ENCODE measurements at places on chromosomes 16 and 17.

GRCh38 chr16:25614716-25615265, 77.0 kb upstream of the HS3ST4 start:
- H3K36me3 ChIP-seq: no peaks in the 10 kb centered on the region
- no peak overlapping the region for H3K4me3 ChIP-seq
- no peaks in the 10 kb centered on the region for H3K27me3 ChIP-seq

- DNase-seq: no peak
- no peaks in the 10 kb centered on the region for H3K27me3 ChIP-seq
- no peak overlapping the region for H3K27ac ChIP-seq
- no peak overlapping the region for H3K4me3 ChIP-seq
- H3K4me1 ChIP-seq: no peaks in the 10 kb centered on the region
Measured at GRCh38 chr16:3728424-3729160, 11.3 kb upstream of the TRAP1 start.

GRCh38 chr17:32007463-32008298, 498 bp downstream of the LRRC37B start:
- no peaks in the 10 kb centered on the region for H3K27me3 ChIP-seq
- no peaks in the 10 kb centered on the region for H3K36me3 ChIP-seq
- DNase-seq: peak; percentile 8
- H3K4me3 ChIP-seq: peak overlapping the region; percentile 82
- H3K27ac ChIP-seq: peak overlapping the region; percentile 81

DNA sequence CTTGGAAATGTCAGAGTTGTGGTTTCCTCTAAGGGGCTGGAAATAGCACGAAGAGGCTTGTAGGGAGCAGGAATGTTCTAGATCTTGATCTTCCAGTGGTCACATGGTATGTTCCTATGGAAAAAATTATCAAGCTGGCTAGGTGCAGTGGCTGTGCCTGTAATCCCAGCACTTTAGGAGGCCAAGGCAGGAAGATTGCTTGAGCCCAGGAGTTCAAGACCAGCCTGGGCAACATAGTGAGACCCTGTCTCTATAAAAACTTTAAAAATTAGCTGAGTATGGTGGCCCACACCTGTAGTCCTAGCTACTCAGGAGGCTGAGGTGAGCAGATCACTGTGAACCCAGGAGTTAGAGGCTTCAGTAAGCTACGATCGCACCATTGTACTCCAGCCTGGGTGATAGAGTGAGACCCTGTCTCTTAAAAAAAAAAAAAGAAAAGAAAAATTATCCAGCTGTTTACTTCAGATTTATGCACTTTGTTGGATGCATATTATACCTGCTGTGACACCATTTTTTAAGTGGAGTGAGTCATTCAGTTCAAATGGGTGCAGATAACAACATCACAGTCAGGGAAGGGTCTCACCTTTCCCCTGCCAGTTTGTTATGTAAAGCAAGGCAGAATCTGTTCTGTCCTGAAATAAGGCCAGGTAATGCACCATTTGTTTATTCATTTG, 65.7 kb upstream of the LYRM9 start:
- no peaks in the 10 kb centered on the region for H3K36me3 ChIP-seq
- peaks cover 3% of the 10 kb centered on the region for H3K27me3 ChIP-seq
- no peak for DNase-seq
- H3K4me1 ChIP-seq: peaks cover 3% of the 10 kb centered on the region
- no peak overlapping the region for H3K27ac ChIP-seq

DNA sequence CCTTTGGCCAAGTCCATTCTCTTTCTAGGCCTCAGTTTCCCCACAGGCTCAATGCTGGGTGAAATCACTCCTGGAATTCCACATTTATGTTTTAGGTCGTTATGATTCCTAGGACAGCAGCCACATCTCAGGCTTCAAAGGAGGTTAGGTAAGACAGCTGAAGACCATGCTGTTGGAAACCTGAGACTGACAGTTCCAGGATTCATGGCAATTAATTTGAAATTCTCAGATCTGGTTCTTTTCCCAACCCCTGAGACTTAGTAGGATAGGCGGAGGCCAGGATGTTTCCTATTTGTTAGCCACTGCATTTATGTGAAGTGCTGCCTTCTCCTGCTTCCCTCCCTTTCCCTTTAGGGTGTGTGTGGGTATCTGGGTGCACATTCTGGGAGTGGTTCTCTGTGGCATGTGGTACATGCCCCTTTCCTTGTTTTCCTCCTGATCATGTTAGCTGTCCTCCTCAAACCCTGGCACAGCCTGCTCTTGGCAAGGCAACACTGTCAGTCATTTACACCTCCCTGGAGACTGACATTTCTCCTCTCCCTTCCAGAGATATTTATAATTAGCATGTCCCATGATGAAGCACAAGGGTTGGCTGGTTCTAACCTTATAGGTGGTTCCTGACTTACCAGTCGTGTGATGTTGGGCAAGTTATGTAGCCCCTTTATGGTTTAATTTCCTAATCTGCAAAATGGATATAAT, 91.4 kb upstream of the SALL1 start:
- H3K4me1 ChIP-seq: peaks cover 11% of the 10 kb centered on the region
- H3K36me3 ChIP-seq: no peaks in the 10 kb centered on the region
- DNase-seq: no peak
- H3K27me3 ChIP-seq: no peaks in the 10 kb centered on the region
- H3K27ac ChIP-seq: no peak overlapping the region

GRCh38 chr17:16106161-16106891, 106.7 kb downstream of the TTC19 start:
- H3K27ac ChIP-seq: no peak overlapping the region
- DNase-seq: no peak
- no peaks in the 10 kb centered on the region for H3K4me1 ChIP-seq
- H3K27me3 ChIP-seq: no peaks in the 10 kb centered on the region
- peaks cover 11% of the 10 kb centered on the region for H3K36me3 ChIP-seq

- H3K4me1 ChIP-seq: peaks cover 42% of the 10 kb centered on the region
- no peaks in the 10 kb centered on the region for H3K27me3 ChIP-seq
- DNase-seq: no peak
- peak overlapping the region; percentile 43 for H3K4me3 ChIP-seq
- no peak overlapping the region for H3K27ac ChIP-seq
Measured at GRCh38 chr16:30184891-30185682, 1.7 kb downstream of the CORO1A start.

DNA sequence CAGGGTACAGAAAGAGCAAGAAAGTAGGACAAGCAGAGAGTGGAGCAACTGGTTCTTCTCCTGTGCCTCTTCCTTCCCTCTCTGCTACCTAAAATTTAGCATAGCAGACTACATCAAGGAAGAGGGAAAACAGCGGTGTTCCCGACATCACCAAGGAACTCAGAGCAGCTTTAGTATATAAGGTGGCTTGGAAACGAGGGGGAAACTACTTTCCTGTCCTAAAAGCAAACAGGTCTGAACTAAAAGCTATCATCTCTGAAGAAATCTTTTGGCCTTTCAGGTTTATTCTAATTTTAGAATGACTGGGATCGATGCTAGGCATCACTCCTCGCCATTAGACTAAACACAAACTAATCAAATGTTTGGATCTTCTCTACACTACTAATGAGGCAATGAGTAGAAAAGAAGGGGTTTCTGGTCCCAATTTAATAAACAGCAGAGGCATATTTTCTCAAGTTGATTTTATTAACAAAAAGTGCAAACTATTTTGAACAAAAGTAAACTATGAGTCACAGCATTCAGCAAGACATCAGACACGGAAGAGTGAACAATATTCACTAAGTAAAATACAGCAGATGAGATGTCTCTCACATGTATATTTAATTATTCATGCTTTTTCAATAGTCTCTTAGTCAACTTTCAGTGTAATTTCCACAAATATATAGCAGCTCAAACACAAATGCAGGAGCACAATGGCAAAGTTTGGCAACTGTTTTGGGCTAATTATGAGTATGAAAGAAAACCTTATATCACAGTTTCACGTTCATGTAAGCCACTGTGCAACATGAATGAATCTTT, 108.7 kb downstream of the TRIM37 start:
- peaks cover 8% of the 10 kb centered on the region for H3K36me3 ChIP-seq
- H3K4me3 ChIP-seq: no peak overlapping the region

- no peak for DNase-seq
- H3K27me3 ChIP-seq: no peaks in the 10 kb centered on the region
- H3K27ac ChIP-seq: peak overlapping the region; percentile 88
- no peak overlapping the region for H3K4me3 ChIP-seq
Measured at GRCh38 chr17:74757931-74758847, 9.8 kb downstream of the NHERF1 start.

DNA sequence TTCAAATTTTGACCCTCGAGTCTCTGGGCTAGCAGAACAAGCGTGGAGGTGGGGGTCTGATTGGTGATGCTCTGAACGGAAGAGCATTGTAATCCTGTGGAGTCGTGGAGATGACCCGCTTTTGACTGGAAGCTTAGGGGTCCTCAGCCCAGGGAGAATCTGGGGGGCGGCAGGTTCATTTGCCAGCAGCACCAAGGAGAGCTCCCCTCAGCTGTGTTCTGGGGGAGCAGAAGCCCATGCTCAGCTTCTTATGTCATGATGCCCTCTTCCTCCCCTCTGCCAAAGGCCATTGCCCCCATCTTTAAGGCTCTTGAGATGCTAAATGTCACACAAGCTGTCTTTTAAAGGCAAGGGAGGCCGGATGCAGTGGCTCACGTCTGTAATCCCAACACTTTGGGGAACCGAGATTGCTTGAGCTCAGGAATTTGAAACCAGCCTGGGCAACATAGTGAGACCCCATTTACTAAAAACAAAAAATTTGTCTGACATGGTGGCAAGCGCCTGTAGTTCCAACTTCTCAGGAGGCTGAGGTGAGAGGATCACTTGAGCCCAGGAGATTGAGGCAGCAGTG, 19.3 kb downstream of the LDHD start:
- no peak overlapping the region for H3K4me3 ChIP-seq
- H3K27ac ChIP-seq: no peak overlapping the region
- peaks cover 38% of the 10 kb centered on the region for H3K36me3 ChIP-seq
- peaks cover 64% of the 10 kb centered on the region for H3K4me1 ChIP-seq

DNA sequence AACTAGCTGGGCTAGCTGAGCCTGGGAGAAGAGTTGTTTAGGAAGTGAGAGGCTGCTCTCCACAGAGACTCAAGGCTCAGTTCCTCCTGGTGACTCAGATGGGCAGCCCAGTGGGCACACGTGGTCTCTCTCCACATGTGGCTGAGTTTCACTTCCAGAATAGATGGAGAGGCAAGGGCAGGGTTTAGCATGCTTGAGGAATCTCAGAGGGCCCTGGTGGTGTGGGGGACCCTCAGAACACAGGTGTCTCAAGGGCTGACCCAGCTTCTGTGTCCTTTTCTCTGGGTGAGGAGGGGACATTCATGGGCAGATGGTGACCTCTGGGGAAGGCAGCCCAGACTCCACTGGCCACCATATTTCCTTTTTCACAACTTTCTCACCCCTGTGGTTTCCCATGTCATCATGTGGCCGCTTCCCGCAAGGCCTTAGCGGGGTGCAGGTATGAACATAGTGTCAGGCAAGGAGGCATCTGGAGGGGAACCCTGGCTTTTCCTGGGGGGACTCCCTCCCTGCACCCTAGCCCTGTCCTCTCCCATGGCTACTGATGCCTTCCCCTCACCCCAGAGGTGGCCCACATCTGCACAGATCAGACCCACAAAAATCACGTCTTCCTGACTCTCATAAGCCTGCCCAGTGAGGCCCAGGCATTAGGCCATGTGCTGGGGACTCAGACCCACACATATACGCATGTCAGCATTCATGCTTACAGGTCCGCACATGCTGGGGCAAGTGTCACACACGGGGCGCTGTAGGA, 3.3 kb downstream of the GRN start:
- no peak overlapping the region for H3K4me3 ChIP-seq
- H3K27ac ChIP-seq: no peak overlapping the region
- peaks cover 52% of the 10 kb centered on the region for H3K36me3 ChIP-seq
- peaks cover 46% of the 10 kb centered on the region for H3K4me1 ChIP-seq

- H3K27ac ChIP-seq: no peak overlapping the region
- H3K36me3 ChIP-seq: peaks cover 65% of the 10 kb centered on the region
- H3K4me3 ChIP-seq: no peak overlapping the region
- peaks cover 24% of the 10 kb centered on the region for H3K4me1 ChIP-seq
- DNase-seq: no peak
Measured at GRCh38 chr16:81669473-81670350, 109.4 kb upstream of the PLCG2 start.

GRCh38 chr16:85757341-85757822, 6.5 kb upstream of the C16orf74 start:
- H3K27ac ChIP-seq: no peak overlapping the region
- no peak overlapping the region for H3K4me3 ChIP-seq
- no peak for DNase-seq
- peaks cover 33% of the 10 kb centered on the region for H3K4me1 ChIP-seq
- peaks cover 10% of the 10 kb centered on the region for H3K27me3 ChIP-seq

- no peaks in the 10 kb centered on the region for H3K27me3 ChIP-seq
- DNase-seq: no peak
- no peak overlapping the region for H3K4me3 ChIP-seq
Measured at GRCh38 chr16:287298-287811, 4.4 kb downstream of the PDIA2 start.

DNA sequence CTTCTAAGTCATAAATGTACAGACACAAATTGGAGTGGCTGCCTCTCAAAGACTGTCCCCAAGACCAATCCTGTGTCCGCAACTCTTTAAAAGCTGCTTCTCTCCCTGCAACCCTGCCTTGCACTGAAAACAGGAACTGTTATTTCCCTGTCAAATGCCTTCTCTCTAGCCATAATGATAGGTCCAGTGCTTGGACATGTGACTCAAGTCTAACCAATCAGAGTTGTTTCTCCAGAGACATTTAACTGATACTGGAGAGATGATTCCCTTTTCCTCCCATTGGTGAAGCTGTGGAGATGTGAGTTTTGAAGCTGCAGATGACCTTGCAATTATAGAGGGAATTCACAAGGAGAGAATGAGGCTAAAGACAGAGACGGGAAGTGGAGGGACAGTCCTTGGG, 253.3 kb upstream of the CDH5 start:
- H3K27ac ChIP-seq: no peak overlapping the region
- H3K4me3 ChIP-seq: no peak overlapping the region
- no peaks in the 10 kb centered on the region for H3K4me1 ChIP-seq
- H3K36me3 ChIP-seq: no peaks in the 10 kb centered on the region
- DNase-seq: no peak

DNA sequence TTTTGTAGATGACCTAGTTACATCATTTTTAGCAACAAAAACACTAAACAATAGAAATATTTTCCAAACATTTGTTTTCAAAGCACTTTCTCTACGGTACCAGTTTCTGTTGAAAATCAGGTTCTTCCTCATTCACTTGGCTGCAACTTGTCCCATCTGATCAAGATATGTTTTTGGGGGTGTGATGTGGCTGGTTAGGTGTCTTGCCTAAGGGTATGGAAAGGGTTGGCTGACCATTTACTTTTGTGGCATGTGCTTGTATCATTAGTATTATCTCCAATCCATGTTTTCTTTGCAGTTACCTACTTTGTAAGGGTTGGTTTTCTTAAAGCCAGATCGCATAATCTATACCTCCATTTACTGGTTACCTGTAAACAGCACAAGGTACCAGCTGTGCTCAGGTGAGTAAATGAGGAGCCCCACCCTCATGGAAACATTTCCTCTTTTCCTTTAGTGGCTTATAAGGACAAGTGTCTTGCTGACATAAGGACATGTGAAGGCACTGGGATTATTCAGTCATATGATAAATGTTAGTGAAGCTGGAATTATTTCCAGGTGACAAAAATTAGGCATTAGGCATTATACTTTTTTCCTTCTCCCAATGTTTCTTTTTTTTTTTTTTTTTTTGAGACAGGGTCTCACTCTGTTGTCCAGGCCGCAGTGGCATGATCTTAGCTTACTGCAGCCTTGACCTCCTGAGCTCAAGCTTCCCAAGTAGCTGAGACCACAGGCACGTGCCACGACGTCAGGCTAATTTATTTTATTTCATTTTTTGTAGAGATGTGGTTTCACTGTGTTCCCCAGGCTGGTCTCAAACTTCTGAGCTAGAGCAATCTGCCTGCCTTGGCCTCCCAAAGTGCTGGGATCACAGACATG, 162.0 kb downstream of the CCDC182 start:
- H3K27me3 ChIP-seq: no peaks in the 10 kb centered on the region
- no peak for DNase-seq
- H3K36me3 ChIP-seq: peaks cover 10% of the 10 kb centered on the region
- no peak overlapping the region for H3K27ac ChIP-seq
- no peak overlapping the region for H3K4me3 ChIP-seq
